ENCODE measurements at places on chromosomes 7 and 10.

DNA sequence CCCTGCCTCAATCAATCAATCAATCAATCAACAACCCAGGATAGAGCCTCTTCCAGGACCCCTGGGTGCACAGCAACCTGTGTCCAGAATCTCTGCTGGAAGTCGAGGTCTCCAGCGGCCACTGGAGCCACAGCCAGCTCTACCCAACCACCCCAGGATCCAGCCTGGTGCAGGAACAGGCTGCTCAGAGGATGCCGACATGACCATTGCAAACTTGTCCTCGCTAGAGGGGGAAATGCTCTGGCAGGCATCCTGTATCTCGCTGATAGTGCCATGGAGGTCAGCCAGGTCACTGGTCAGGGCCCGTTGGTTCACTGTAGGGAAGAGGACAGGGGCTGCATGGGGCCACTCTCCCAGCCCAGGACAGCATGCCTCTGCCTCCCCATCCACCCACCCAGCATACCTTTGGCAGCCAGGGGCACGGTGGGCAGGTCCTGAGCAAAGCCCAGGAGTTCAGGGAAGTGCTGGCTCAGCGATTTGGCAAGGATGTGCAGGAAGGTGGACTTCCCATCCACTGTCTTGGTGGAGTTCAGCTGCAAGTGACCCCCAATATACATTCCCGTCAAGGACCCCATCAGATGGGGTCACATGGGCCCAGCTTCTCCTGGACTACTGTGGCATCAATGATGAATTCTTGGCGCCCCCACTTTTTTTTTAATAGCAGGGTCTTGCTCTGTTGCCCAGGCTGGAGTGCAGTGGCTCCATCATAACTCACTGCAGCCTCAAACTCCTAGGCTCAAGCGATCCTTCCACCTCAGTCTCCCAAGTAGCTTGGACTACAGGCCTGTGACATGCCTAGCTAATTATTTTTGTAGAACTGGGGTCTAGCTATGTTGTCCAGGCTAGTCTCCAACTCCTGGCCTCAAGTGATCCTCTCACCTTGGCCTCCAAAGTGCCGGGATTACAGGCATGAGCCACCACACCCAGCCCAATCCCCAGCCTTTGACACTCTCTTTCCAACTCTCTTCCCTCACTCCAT is 49.4 kb downstream of the GRID2IP start:
- DNase-seq, result no peak

- no peak for DNase-seq
Observed at GRCh38 chr10:88062385-88062784, 199.0 kb downstream of the PTEN start.

DNA sequence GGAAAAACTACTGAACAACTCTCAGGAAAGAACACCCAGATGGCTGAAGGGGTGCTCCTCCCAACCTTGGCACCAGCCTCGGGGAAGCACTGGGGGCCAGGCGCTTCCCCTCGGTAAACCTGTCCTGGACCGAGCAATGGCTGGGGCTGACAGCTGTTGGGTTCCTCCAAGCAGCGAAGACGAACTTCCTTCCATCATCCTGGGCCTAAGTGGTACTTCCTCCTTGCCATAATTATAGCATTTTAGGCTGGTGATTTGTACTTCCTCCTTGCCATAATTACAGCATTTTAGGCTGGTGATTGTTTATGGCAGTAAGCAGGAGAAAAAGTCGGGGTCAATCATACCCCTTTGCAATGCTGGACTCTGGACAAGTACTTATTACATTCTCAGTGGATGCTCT is 69.3 kb downstream of the MYOF start:
- no peak for DNase-seq

- DNase-seq, result no peak
Observed at GRCh38 chr7:131012477-131013031, 278.5 kb upstream of the KLF14 start.
